ENCODE measurements at places on chromosomes 2 and 18. TPM values are rescaled to one million over a fixed set of nuclear protein-coding genes. Genes with fewer than 3 reads are reported as not detected.

The ESPNL gene
- 3.8 TPM for total RNA-seq

The IMP4 gene
- total RNA-seq, result 98.6 TPM

The MYOM1 gene
- 3.1 TPM for total RNA-seq

The DYNAP gene
- not detected for total RNA-seq

The SEMA4C gene
- total RNA-seq, result 21.7 TPM

The PSMG2 gene
- 86.1 TPM for total RNA-seq

The CCDC141 gene
- total RNA-seq, result 5.0 TPM

Measured in thyroid gland (tissue), 4 donors.